Activated CD4-positive, alpha-beta T cell treated with anti-CD3 and anti-CD28 coated beads, Interleukin-2, Interleukin-4, amounts not matched to agents 100 ng/mL and 50 ng/mL, durations not matched to agents 16 hours and 8 hours (primary cell): ENCODE measurements at places on chromosomes 6 and 20.

GRCh38 chr20:46696791-46697279, 7.6 kb upstream of the TP53RK start:
- DNase-seq: no peak

DNA sequence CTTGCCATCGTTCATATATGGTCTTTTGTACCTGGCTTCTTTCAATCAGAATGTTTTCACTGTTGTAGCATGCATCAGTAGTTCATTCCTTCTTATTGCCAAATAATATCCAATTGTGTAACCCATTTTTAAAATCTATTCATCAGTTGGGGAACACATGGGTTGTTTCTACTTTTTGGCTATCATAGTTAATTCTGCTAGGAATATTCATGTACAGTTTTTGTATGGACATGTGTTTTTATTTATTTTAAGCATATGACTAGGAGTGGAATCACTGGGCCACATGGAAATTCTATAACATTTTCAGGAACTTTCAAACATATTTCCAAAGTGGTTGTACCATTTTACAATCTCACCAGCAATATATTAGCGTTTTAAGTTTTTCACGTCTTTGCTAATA, 187.4 kb upstream of the PRND start:
- no peak for DNase-seq

- no peak for DNase-seq
Observed at GRCh38 chr6:150697515-150697914, 97.8 kb downstream of the PLEKHG1 start.

DNA sequence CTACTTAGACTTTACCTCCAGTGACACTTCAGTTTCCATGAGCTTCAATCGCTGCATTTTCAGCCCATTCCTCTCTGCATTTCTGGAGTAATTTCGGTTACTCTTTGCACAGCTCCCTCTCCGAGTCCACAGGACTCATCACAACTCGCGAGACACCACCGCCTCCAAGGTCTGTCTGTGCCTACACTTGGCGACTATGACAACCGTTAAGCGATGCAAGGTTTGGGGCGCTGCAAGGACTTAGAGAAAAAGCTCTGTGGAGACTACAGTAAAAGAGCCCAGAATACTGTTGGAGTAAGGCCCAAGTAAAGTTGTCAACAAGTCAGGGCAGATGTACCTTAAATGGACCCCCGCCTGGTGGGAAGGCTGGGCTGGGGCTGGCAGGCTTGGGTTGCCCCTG, 95.7 kb upstream of the RPS6KA2 start:
- no peak for DNase-seq

DNA sequence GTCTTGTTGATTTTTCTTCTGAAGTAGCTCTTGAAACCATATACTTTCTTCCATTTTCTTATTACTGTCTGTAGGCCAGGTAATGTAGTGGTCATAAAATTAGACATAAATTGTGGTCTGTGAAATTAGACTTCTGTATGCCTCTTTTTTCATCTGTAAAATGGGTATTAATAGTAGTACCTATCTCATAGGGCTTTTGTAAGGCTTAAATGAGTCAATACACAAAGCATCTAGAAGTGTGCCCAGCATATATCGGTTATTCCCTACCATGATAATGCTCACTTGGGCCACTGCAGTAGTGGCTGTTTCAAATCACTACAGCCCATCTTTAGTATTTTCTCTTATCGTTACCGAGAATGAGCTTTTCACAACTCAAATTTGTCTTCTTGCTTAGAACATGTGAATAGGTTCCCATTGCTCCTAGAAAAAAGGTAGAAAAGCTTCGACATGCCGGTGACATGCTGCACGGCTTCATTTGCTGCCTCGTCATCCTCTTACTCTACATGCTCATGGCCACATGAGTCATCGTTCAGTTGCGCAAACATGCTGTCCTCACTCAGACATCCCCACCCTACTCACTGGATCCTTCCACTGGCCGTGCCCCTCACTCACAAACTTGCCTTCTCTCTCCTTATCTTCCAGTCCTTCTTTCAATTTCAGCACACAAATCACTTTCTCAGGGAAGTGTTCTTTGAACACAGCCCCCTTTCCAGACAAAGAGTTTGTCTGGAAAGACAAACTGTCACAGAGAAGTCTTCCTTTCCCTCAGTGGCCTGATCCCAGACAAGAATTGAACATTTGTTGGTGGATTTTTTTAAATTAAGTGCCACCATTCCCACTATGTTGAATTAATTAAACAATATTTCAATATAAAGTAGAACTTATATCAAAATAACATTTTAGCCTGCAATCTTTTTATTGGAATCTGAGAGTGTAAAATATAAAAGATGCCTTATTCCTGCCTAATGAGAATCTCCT, 32.2 kb upstream of the ERVFRD-1 start:
- no peak for DNase-seq

DNA sequence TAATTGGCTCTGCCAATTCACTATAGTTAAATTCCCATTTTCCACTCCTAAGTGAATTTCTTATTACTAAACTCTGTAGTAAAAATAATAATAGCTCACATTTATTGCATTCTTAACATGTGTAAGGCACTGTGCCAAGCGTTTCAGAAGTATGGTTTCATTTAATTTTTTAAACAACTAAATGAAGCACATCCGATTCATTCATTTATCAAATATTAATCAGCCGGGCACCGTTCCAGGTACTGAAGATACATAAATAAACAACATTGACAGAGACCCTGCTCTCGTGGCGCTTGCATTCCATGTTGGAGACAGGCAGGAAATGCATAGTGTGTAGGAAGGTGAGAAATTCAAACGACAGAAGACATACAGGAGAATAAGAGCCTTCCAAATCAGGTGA, 423.2 kb upstream of the JARID2 start:
- no peak for DNase-seq

DNA sequence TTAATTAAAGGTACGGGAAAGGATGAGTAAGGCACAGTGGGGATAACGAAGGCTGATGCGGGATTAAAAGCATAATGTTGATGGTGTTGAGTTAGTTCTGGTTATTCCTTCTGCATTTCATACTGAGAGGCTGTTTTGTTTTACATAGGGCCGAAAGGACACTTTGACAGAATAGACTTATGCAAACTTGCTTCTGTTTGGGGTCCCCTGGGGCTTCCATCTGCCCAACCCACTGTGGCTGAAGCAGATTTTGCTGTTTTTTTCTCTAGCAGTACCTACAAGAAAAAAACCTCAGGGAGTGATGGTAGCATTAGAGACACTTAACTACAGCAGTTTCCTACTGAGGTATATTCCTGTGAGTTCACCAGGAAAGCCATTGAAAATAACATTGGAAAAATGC, 136.1 kb upstream of the SUPT3H start:
- DNase-seq: no peak

DNA sequence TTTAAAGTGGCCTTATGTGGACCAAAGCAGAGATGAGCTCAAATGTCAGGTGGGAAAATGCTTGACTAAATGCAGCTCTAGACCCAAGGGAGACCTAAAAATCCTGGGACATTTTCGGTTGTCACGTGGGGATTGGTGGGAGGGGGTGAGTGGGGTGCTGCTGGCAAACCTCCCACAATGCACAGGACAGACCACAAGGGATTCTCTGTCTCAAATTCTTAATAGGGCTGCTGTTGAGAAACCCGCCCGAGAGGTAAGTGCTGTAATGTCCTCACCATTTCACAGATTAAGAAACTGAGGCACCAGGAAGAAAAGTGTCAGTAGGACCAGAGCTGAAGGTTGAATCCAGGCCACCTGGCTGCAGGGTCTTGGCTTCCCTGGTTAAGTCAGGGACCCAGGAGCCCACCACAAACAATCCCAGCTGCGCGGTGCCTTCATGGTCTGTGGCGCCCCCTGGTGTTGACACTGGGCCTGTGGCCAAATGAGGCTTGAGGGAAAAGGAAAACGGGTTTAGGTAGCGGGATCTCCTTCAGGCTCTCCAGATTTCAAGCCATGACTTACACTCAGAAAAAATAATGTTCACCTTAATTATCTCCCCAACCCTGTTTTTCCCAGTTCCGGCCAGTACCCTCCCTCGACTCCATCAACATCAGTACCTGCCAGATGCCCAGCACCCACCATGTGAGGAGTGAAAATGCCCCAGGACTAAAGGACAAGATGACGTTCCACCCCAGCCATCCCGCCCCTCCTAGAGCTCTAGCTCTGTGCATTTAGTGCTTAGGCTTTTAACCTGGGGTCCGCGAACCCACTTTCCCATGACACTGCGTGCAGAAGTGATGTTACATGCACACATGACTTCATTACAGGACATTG, 7.2 kb downstream of the HLA-G start:
- peak; percentile 36 for DNase-seq

- DNase-seq: no peak
Observed at GRCh38 chr6:5123296-5124143, 38.4 kb downstream of the PPP1R3G start.

GRCh38 chr20:22523499-22524392, 60.6 kb downstream of the FOXA2 start:
- no peak for DNase-seq

- no peak for DNase-seq
Observed at GRCh38 chr6:14224359-14225103, 107.0 kb downstream of the CD83 start.

DNA sequence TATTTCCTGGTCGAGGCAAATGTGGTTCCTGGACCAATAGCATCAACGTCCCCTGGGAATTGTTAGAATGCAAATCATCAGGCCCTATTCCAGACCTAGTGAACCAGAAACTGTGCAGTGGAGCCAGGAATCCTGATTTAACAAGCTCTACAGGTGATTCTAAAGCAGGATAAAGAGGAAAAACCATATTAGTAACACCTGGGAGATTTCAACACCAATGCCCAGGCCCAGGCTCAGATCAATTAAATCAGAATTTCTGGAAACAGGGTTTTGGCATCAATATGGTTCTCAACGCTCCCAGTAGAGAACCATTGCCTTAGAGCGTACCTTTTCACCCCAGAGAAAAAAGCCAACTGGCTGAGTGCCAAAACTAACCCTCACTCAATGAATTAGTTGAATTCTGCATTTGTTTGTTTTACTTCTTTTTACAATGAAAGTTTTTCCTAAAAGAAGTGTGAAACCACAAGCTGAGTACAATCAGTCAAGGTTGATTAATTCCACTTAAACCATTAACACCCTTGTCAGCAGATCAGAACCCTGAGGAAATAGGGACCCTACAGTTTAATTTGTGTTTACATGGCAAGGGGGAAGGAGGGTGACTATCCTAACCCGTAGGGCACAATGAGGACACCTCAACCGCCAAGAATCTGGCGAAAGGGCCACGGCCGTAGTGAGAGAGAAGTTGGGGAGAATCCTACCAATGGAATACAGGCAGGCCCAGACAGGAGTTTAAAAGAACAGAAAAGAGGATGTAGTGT, 34.9 kb upstream of the LOC128125822 start:
- no peak for DNase-seq

DNA sequence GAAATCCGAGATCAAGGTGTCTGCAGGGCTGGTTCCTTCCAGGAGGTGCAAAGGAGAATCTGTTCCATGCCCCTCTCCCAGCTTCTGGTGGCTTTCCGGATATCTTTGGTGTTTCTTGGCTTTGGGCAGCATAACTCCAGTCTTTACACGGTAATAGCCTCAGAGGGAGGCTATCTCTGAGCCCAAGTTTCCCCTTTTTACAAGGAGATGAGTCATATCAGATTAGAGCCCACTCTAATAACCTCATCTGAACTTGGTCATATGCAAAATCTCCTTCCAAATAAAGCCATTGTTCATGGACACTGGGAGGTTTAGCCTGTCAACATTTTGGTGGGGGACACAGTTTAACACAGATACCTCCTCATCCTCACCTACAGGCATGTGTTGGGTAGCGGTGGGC, 213.7 kb downstream of the ATXN1 start:
- no peak for DNase-seq

DNA sequence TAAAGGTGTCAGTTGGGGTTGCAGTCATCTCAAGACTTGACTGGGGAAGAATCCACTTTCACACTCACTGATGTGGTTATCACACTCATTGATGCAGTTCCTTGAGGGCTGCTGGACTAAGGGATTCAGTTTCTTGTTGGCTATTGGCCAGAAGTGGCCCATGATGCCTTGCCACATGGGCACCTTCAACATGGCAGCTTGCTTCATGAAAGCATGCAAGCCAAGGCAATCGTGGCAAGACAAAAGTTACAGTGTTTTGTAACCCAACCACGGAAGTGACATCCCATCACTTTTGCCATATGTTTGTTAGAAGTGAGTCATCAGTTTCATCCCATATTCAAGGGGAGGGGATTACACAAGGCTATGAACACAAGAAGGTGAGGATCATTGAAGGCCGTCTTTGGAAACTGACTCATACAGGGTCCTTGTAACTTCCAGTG, 3.8 kb upstream of the RANBP9 start:
- peak; percentile 84 for DNase-seq

DNA sequence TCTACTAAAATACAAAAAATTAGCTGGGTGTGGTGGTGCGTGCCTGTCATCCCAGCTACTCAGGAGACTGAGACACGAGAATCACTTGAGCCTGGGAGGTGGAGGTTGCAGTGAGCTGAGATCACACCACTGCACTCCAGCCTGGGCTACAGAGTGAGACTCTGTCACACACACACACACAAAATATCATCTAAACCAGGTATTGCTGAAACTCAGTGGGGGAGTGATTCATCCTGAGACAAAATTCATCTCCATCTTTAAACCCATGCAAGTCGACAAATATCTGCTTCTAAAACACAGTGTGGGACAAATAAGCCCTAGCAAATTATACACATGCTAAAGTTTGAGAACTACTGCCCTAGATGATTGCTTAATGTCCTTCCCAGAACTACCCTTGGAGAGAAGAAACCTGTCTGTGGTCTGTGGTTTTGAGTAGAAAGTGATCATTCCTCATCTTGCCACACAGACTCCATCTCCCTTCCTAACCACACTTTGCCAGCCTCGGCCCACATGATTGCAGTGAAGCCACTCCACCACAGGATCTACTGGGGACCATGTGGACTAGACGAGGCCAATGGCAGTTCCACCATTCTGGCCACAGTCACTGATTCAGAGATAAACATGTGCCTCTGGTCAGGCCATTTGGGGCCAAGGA, 130.3 kb downstream of the OPRM1 start:
- DNase-seq: peak; percentile 39

DNA sequence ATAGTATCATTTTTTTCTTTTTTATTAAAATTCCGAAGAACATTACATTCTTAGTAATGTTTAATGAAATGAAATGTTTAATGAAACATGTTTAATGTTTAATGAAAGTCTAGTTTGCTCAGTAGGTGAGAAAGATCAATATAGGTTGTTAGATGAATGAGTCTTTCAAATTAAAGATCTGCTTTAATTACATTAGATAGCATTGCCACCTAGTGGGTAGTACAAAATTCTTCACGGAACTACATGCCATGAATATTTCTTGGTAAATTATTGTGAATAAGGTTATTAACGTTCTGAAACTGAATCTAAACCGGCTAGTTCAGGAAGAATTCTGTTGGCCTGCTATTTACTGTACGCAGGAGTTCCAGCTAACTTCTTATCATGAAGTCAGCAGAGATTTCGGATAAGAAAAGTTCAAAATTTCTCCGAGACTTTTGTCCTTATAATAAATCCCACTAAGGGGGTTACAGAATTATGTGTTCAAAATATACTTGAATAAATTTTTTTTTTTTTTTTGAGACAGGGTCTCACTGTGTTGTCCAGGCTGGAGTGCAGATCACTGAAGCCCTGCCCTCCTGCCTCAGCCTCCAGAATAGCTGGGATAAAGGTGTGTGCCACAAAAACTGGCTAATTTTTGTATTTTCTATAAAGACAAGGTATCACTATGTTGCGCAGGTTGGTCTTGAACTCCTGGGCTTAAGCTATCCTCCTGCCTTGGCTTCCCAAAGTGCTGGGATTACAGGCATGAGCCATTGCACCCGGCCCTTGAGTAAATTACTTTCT, 7.9 kb upstream of the GMNN start:
- peak; percentile 57 for DNase-seq
